Esophagus mucosa (tissue), 1 donor: ENCODE measurements at places on chromosomes 12 and 14. TPM values are rescaled to one million over a fixed set of nuclear protein-coding genes. Genes with fewer than 3 reads are reported as not detected.

Gene B4GALNT3
- 25.9 TPM for total RNA-seq

Gene FAM181A
- not detected for total RNA-seq

Gene LACRT
- not detected for total RNA-seq

Gene ADGRD1
- 2.5 TPM for total RNA-seq

Gene GALNT16
- 1.00 TPM for total RNA-seq

Gene CCDC196
- not detected for total RNA-seq

Gene MYBPC1
- total RNA-seq, result 0.40 TPM

Gene RD3L
- not detected for total RNA-seq

Gene OTX2
- total RNA-seq, result not detected

Gene RPL10L
- not detected for total RNA-seq

Gene SPX
- total RNA-seq, result 0.08 TPM

Gene APOLD1
- 3.1 TPM for total RNA-seq

Gene CPNE6
- not detected for total RNA-seq
